ENCODE measurements at places on chromosomes 2 and 18. TPM values are rescaled to one million over a fixed set of nuclear protein-coding genes. Genes with fewer than 3 reads are reported as not detected.

TCF7L1 gene
- 101 TPM for polyA plus RNA-seq

SERPINB7 gene
- polyA plus RNA-seq: not detected

HOXD12 gene
- polyA plus RNA-seq: not detected

GRCh38 chr18:36527051-36527450, 229.5 kb downstream of the FHOD3 start:
- no peak for DNase-seq

GRCh38 chr2:169041594-169041993, 10.5 kb upstream of the ABCB11 start:
- DNase-seq: no peak

All from GM23338 (cell line).